ENCODE measurements at places on chromosomes 5 and 9.

GRCh38 chr9:19102181-19102630 is 498 bp downstream of the HAUS6 start:
- DNase-seq: no peak

- DNase-seq: no peak
Measured at GRCh38 chr5:129541648-129542251, 81.7 kb downstream of the ADAMTS19 start.

GRCh38 chr5:58786035-58786434 is 203.2 kb downstream of the RAB3C start:
- no peak for DNase-seq

DNA sequence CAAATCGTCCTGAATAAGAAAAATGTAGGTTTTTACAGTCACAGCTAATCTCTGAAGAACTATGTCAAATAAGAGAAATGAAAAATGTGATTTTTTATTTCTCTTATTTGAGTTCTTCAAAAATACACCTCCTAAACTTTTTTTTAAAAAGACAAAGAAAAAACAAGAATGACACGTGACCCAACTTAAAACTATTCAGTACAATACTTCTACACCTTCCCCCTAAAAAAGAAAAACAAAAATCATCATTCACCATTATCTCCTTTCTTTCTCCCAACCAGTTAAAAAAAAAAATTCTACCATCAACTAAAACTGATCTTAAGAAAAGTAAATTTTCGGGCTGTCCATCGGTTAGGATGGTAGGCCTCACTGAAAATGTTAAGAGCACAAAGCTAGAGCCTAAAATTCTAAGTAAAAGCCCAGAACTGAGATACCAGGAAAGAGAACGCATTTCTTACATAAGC is 2.1 kb downstream of the RNF145 start:
- DNase-seq: no peak

DNA sequence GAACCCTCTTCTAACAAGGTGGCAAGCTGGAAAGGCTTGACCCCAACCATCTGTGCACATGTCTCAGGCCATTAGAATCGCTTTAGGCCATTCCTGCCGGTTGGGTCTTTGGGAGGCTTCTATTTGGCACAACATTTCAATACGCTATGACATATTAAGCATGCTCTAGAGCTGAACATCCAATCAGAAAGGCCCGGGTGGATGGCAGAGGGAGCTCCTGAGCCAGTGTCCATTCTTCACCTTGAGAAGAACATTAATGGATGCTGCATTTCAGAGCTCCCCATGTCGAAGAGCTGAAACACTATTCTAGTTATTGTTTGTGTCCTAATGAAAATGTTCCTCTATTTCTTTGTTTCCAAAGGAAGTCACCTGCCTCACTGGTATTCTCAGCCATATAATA is 12.8 kb downstream of the SPATA9 start:
- no peak for DNase-seq

DNA sequence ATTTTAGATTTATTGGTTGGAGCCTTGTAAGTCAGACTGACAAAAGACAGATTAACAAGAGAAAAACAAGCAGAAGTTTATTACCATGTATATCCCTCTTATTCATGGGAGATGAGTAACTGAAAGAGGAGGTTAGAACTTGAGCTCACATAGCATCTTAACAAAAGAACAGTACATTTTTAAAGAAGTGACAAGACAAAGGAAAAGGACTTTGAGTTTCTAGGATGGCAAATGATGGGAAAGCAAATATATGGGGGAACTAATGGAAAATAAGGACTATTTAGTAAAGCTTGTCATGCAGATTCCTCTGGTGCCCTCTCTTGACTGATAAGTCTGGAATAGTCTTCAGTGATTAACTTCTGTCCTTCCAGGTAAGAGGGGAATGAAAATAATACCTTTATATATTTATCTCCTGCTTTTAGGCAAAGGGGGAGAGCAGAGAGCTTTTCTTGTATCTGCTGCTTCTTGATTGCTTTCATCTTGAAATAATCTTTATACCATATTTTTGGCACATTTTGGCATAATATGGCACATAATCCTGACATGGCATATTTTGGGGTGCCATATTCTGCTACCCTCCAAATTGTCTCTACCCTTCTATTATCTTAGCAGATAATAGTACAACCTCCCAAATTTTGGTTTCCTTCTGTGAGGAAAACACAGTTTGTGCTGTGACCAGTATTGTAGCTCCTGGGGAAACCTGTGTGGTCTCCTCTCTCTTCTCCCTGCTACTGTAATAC is 206.8 kb downstream of the TMC1 start:
- DNase-seq: no peak

DNA sequence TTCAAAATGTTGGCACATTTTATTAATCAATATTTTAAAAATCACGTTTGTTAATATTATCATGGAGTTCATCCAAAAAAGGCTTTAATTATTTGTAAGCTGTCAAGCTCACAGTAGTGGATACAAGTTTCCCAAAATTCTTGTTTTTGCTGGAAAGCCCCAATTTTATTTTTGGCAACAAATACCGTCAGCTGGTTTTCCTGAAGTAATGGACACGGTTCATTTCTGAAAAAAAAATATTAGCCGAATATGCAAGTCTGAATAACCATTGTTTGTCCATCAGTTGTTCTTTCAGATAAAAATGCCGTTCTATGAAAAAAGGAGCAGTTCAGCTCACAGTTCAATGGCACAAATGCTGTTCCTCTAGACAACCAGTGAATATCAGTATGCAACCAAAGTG is 101.5 kb upstream of the RAI14 start:
- no peak for DNase-seq

DNA sequence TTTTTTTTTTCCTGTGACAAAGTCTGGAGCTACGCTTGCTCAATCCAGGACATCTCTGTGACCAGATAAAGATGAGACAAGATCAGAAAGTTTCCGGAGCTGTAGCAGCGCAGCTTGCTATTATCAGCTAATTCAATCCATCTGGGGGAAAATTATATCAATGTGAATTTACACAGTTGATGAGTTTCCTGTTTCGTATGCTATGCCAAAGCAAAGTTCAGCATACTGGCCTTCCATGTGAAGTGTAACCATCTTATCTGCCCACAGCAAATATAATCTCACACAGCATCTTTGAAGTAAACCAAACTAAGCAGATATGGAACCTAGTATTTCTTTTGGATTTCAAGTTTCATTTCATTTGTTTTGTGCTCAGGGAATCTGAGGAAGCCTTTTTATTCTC is 1767.7 kb downstream of the EFNA5 start:
- no peak for DNase-seq

DNA sequence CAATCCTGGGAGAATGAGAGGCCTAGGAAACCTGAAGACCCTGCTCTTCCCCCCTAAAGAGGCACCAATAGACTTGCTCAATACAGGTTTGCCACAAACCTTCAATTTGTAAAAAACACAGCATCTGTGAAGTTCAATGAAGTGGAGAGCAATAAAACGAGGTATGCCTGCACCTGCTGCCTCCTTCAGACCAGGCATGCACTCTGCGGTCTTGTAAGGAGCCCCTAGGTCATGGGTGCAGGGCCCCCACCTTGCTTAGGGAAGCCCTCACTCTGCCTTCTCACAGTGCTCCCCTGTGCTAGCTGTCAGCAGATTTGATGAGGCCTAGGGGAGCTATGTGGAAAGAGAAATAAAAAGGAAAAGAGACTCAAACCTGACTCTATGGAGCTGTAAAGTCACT is 72.1 kb upstream of the GALNT10 start:
- DNase-seq: no peak

DNA sequence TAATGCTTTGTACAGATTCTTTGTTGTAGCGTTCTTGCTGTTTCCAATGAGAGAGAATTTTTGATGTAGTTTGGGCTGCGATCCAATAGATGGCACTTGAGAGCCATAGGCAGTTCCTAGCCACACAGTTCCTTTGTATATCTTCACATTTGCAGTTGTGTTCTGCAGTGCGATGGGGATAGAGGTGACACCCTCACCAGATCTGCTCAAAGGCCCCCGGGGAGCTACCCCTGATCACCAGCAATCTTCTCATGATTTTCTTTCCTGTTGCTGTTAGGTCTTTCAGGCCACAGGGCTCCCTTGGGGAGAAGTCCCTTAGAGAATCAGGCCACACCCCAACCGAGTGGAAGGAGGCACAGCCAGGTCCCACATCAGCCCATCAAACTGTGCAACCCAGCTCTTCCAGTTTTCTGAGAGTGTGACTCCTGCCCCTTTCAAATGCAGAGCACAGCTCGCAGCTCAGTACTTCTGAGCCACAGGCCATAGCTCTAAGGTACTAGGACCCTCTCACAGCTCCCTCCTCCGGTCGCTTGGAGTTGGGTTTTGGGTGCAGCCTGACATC is 353.7 kb downstream of the SLCO4C1 start:
- DNase-seq: no peak

DNA sequence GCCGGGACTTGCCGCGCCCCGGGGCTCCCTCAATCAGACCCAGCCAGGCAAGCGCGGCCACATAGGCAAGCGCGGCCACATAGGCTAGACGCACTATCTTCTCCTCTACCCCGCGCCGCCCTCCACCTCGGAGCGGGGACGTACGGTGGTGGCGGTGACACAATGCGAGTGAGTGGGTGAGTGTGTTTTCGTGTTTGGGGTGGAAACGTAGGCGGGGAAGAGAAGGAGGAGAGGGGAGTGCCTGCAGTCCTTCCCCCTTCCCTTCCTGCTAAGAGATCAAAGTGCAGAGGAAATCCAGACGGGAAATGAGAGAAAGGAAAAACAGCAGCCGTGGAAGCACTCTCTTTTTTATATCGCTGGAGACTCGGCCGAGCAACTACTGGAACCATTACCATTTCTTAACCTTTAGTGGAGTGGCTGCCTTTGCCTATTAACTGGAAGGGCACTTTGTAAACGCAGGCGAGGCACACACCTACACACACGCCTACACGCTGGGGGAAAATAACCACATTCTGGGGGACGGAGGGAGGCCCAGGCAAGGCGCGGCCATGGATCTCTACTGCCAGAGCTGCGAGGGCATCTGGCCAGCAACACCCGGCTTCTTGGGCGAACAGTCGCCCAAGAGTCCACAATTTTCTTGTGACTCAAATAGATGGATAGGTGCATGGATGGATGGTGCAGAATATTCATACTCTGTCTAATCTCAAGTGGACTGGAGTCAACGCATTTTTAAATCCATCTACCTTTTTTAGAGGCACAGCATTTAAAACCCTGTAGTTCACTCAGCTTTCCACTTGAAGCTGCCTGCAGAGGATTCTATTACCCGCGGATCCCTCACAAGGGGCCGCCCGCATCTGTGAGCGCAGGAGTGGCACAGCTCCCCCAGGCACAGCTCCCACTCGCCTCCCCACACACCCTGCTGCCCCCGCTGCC is 2.1 kb downstream of the EDIL3 start:
- DNase-seq: no peak

GRCh38 chr9:3186751-3187150 is 339.1 kb downstream of the RFX3 start:
- DNase-seq: no peak

DNA sequence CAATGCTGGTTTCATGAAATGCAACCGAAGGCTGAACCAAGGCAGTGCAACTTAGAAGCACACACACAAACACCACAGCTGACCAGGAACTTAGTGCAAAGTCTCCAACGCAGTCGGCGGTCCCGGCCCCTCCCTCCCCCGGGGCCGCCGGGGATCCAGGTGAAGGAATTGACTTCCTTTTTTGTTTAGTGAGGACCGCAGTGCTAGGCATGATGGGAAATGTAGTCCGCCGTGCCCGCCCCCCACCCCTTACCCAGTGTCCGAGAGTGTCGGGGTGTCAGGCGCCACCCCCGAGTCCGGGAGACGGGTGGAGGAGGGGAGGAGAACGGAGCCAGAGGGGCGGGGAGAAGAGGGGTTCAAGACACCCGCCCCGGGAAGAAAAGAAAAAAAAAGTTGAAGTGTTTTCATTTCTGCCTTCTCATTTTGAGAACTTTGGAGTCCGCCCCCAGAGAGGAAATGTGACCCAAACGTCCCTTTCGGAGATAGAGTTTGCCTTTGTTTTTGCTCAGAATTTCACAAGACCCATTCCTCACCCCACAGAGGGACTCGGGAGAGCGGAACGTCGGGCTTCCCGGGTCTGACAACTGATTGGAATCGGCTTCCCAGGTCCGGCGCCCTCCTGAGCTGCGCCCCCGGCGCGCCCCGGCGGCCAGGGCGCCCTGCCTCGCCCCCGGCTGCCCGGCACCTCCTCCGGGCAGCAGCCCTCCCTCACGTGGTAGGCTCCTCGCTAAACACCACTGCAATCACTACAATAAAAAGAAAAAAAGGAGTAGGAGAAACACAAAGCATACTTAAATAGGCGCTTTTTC is 2.0 kb downstream of the IER5L start:
- peak; percentile 72 for DNase-seq

- no peak for DNase-seq
Measured at GRCh38 chr5:88401228-88401627, 132.6 kb upstream of the TMEM161B start.

DNA sequence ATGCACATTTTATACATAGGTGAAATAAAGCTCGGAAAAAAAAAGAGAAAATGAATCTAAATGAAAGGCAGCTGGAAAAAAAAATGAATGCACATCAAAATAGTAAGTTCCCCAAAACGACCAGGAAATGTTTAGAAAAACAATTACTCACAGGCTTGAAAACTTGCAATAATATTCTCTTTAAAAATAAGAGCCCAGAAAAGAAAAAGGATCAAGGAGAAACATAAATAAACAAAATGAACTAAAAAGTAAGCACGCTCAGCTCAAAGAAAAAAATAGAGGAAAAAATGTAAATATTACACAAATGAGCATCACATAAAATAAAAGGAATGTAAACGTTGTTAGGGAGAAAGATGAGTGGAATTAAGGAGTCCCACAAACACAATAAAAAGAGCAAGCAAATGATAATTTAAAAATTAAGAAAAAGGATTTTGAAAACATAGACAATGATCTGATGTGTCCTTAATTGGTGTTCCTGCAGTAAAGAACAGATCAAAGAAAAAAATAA is 54.2 kb downstream of the SLC27A6 start:
- DNase-seq: no peak

DNA sequence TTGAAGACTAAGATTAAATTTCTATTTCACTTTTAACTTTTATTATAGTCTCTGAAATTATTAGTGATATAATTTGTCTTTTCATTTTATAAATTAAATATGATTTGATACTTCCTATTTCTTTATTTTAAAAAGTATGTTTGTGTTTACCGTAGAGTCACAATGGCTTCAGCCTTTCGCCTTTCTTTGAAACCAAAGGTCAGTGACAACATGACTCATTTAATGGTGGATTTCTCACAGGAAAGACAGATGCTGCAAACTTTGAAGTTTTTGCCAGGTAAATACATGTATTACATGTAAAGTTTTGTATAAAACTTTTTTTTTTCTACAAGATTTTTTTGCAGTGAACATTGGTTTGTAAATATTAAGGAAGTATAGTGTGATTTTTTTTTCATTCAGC is 36.4 kb downstream of the FSD1L start:
- no peak for DNase-seq

GRCh38 chr5:172188893-172189692 is 1.1 kb upstream of the STK10 start:
- no peak for DNase-seq

- no peak for DNase-seq
Measured at GRCh38 chr5:150731669-150732242, 27.1 kb downstream of the DCTN4 start.

- no peak for DNase-seq
Measured at GRCh38 chr5:20601678-20602100, 613.7 kb upstream of the CDH18 start.

- no peak for DNase-seq
Measured at GRCh38 chr9:92635760-92636159, 34.2 kb downstream of the IPPK start.

GRCh38 chr5:179504600-179505396 is 45.6 kb upstream of the RUFY1 start:
- DNase-seq: no peak
